ENCODE measurements at places on chromosomes 3 and 15.

DNA sequence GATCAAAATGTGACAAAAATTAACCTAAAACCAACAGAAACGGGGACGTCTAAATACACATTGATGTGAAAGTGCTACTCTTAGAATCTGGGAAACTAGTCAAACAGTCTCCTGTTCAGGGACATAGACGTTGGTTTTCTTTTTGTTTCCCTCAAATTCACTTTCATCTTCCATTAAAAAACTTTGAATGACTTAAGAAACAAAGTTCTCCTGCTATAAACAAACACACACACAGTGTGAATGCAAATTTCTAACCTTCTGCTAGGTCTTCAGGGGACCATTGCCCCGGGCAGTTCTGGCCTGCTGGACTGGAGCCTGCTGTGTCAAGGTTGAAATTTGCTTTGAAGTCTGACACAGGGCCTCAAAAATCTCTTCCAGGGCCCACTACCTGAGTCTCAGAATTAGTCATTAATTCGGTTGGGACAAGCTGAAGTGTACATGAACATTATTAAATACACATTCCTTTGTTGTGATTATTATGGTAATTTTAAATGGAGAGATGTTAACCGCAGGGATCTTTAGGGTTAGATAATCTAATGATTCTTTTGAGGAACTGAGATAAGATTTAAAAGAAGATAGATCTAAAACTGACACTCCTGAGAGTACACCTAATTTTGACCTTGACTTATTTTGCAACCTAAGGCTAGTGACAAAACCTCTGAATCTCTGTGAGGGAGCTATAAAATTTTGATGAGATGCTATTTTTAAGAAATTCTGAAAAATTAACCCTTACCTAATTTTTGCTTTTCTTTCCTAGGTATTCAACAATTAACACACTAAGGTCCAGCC, 1260.4 kb downstream of the ROBO1 start:
- DNase-seq = no peak

GRCh38 chr3:99909714-99910495, 92.2 kb downstream of the CMSS1 start:
- DNase-seq = no peak

GRCh38 chr3:56048946-56049345, 419.3 kb downstream of the ERC2 start:
- DNase-seq = no peak

DNA sequence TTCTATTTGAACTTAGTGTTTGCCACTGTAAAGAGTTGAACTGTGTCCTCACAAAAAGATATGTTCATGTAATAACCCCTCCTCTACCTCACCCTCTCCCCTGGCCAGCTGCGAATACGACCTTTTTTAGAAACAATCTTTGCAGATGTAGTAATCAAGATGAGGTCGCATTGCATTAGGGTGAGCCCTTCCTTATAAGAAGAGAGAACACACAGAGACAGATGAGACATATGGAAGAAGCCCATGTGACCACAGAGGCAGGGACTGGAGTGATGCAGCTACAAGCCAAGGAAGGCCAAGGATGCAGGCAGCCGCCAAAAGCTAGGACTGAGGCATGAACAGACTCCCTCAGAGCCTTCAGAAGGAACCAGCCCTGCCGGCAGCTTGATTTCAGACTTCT, 27.6 kb downstream of the GPR176 start:
- DNase-seq = no peak

- no peak for DNase-seq
These were observed 239.3 kb upstream of the ZNF717 start for GRCh38 chr3:76024640-76025039.

DNA sequence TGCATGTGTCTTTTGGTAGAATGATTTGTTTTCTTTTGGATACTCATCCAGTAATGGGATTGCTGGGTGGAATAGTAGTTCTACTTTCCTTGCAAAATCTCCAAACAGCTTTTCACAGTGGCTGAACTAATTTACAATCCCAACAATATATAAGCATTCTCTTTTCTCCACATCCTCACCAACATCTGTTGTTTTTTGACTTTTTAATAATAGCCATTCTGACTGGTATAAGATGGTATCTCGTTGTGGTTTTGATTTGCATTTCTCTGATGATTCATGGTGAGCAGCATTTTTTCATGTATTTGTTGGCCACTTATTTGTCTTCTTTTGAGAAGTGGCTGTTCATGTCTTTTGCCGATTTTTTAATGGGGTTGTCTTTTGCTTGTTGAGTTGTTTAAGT, 55.8 kb downstream of the ST8SIA2 start:
- no peak for DNase-seq

- no peak for DNase-seq
These were observed 384.7 kb downstream of the PDCD6IP start for GRCh38 chr3:34183114-34183513.

DNA sequence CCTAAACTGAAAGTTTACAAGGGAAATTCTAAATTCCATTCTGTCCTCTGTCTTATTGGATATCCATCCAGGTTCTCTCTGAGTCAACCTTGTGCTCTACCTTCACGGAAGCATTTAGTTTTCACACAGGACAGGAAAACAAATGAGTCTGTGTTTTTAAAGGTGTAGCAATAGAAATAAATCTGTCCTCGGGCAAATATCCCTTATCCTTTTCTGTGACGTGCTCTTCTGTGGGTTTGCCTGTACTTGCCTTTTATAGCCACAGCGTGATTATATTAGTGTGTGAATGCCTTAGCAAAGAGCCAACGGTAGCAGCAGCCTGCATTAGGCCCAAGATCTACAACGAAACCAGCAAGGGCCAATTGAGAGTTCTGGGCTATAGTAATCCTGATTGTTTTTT, 127.2 kb upstream of the PLSCR5 start:
- DNase-seq = no peak

GRCh38 chr15:81183439-81183775, 13.3 kb upstream of the IL16 start:
- no peak for DNase-seq

- no peak for DNase-seq
These were observed 629.0 kb upstream of the TGFBR2 start for GRCh38 chr3:29977360-29977759.

DNA sequence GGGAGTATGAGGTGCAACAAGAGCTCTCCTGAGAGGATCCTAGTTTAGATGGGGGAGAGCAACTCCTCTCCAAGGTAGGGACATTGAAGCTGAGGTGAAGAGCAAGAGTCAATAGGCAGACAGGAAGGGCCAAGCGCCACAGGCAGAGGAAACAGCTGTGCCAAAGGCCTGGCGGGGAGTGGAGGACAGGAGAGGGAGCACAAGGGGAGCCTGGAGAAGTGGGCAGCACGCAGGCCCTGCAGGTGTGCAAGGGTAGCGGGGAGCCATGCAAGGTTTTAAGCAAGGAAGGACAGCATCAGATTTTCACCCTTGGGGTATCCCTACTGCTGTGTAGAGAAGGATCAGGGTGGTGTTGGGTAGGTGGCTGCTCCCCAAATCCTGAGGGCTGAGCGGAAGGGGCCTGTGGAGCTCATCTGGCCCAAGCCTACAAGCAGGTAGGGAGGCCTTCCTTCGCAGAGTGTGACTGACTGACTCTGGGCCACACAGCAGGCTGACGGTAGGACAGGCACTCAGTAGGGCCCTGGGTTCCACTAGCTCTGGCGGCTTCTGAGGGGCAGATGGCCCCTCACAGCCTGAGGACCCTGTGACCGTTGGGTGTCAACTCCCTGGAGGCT, 13.3 kb downstream of the CHST13 start:
- no peak for DNase-seq

- no peak for DNase-seq
These were observed 42.0 kb downstream of the GSK3B start for GRCh38 chr3:120052225-120052624.

- no peak for DNase-seq
These were observed 8.8 kb upstream of the FAM107A start for GRCh38 chr3:58585994-58586393.

- DNase-seq = no peak
These were observed 44.8 kb upstream of the RNU6-1 start for GRCh38 chr15:67884514-67885174.

GRCh38 chr15:66622591-66623022, 56.8 kb upstream of the LCTL start:
- no peak for DNase-seq

DNA sequence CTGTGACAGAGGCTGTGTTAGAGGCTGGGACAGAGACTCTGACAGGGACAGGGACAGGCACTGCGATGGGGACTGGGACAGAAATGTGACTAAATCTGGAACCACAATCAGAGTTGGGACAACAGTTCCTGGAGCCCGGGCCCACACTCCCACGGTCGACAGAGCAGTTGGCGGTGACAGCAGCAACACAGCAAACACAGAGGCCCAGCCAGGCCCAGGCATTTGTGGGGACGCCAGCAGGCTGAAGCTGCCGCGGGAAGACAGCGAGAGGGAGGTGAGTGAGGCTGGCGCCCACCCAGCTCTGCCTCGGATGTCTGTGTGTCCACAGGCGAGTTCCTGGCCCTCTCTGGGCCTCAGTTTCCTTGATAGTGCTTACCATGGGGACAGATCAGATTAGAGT, 9.3 kb upstream of the HCN4 start:
- no peak for DNase-seq
